ENCODE measurements at places on chromosomes 5 and 9.

GRCh38 chr9:69223605-69224004 is 49.5 kb downstream of the TJP2 start:
- no peak for DNase-seq

GRCh38 chr5:38423276-38424147 is 132.9 kb downstream of the LIFR start:
- DNase-seq = no peak

- no peak for DNase-seq
Observed at GRCh38 chr9:88747768-88748167, 212.8 kb downstream of the NXNL2 start.

GRCh38 chr5:149257889-149258705 is 13.6 kb upstream of the AFAP1L1 start:
- no peak for DNase-seq

DNA sequence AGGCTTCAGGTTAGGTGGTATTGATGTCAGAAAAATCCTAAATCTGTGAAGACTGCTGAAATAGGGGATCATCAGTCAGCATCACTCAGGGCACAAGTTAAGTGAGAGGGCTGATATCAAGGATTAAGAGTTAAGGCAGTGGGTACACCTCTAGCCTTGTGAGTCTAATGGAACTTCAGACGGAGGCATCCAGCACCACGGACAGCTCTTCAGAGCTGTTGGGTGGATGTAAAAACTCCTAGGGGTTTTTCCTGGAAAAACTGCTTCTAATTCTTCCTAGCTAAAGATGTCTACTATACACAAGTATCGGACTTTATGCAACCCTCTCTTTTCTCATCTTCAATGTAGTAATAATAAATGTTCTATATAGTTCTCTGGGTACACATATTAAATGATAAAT is 165.9 kb downstream of the SH3GL2 start:
- DNase-seq = no peak
